ENCODE measurements at places on chromosomes 11 and 22.

- no peak for DNase-seq
Observed at GRCh38 chr22:48530666-48531065, 1297.0 kb downstream of the BRD1 start.

DNA sequence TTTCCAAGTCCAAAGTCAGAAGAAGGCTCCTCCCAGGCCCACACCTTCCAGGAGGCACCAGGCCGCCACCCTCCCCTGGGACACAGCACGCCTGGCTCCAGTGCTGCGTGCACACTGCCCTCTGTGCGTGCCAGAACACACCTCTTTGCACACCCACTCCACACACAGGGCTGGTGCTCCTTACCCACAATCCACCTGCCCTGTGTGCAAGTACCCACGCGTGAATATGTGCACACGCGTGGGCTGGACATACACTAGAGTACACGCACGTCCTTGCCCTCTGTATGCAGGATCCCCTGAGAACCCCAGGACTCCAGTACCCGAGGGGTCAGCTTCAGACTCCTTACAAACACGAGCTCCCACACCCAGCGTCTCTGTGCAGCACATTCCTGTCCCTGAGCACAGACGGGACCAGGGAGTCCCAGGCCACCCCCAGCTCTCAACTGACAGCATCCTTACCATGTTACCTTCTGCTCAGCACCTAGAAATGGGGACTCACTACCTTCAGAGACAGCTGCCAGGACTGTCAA, 2.8 kb downstream of the DUSP8 start:
- DNase-seq: no peak

DNA sequence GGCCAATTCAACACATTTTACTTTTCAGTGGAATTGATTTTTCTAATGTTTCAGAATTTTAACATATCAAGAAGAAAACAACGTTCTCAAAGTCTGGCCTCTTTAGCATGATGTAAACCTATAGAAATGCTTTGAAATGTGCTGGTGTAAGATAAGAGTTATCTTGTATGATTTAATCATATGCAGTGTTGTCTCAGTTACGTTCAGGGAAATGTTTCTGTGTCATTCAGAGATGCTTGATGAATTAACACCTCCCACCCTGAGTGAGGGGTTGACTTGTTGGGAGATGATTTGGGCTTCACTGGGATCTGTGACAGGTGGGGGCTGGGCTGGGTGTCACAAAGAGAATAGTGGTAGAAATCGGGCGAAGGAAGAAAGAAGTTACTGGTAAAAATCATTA, 15.7 kb upstream of the MYO18B start:
- no peak for DNase-seq

DNA sequence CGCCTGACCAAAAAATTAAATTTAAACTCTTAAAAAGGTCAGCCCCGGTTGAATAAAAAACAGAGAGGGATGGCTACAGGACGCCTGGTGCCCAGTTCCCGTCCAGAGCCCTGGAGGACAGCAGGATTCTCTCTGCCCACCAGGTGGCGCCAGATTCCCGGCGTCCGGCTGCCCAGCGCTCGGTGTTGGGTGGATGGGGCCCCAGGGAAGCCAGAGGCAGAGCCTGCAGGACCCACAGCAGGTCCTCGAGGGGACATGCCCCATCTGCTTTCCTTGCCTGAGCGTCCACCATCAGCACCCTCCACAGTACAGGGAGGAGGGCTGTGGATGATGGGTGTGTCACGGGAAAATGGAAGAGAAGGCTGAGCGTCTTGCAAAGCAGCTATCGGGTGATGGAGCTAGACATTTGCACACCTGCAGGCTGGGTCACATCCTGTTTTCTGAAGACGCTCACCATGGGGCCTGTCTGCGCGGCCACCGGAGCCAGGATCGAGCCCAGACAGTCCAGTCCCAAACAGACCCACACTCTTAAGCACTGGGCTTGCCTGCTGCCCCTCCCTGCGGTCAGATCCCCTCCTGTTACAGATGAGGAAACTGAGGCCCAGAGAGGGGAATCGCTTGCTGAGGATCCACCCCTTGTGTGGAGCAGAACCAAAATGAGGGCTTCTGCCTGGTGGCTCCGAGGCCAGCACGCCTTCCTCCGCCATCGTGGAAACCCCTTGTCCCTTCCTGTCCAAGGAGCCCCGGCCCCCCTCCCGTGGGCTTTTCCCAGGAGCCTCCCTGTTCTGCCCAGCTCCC, 18.5 kb upstream of the CBX7 start:
- DNase-seq: peak; percentile 82

DNA sequence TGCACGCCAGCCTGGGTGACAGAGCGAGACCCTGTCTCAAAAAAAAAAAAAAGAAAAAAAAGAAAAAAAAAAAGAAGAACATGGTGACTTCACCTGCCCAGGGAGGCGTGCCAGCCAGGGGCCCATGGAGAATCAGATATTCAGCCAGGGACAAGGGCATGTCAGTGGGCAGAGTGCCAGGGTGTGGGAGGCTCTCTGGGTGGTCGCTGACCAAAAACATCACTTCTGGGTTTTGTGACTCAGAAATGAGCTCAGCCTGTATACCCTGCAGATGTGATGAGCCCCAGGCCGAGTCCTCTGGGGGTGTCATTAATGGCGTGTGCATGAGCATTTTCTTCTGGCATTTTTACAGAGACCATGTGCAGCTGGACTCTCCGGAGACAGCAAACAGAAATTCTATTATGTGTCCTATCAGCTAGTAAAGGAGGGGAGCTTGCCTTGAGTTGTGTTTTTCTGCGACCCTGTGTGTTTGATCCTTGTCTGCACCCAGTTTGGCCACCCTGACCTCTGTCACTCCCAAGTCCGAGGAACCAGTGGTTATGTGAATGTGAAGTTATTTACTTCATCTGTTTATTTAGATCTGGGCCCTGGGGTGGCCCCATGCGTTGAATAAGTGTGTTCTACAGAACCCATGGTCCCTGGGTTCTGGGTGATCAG, 53.6 kb downstream of the BCR start:
- DNase-seq: no peak

DNA sequence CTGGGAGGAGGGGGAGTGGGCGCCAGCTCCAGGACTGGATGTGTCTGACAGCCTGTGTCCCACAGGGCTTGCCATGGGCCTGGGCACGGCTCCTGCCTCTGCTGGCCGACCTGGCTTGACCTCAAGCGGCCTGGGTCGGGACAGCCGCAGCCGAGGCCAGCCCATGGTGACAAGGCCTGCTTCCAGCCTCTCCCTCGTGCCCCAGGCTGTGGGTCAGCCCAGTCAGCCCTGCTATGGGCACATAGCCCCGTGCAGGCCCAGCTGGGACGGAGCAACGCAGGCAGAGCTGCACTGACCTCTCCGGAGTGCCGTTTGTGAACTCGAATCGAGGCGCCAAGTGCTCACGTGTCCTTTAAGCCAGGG, 17.9 kb downstream of the OSBPL5 start:
- no peak for DNase-seq

- peak; percentile 67 for DNase-seq
Observed at GRCh38 chr22:43828998-43829782, 17.1 kb upstream of the EFCAB6 start.

DNA sequence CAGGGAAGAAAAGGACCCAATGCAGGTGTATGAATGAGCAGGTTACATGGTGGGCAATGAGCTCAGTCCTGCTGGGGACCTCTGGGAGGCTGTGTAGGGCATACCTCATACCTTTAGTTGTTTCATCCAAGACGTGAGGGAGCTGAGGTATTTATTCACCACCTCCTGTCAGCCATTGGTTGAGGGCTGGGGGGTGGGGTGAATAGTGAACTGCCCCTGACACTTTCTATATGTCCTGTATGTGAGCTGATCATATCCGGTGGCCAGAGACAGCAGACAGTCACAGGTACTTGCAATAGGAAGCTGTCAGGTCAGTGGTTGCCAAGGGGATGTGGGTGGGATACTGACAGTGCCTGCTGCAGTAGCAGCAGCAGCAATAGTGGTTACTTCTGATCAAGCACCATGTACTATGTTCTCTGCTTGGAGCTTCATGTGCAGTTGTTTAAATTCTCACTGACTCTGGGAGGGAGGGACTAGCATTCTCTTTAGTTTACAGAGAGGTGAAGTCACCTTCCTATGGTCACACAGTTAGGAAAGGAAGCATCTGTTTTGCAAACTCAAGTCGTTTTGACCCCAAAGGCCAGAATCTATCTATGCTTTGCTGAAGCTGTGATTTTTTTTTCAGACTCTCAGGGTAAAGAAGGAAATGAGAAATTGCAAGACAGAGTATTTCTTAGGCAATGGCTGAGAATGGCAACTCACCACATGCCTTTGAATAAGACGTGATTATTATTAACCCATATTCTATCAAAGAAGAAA, 54.0 kb downstream of the MIAT start:
- DNase-seq: no peak

GRCh38 chr11:10906521-10906920, 48.7 kb upstream of the ZBED5 start:
- DNase-seq: no peak

DNA sequence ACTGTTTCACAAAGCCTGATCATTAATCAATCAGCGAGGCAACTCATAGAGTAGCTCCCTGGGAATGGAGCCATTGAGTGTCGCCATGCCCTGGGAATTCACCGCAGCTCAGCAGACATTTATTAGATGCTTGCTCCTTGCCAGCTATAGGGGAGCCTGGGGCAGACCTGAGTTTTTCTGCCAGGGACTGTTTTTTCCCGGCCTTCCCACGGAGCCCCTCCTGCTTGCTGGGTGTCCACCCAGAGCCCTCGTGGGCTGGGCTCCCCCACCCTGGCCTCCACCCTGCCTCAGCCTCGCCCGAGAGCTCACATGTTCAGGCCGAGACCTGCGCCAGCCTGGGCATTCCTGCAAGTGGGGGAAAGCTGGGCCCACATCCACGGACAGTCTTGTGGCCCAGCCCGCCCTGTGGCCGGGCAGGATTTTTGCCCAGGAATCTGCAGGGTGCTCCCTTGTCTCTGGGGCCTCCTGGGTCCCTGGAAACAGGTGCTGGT, 64.9 kb downstream of the SMIM38 start:
- no peak for DNase-seq

- no peak for DNase-seq
Observed at GRCh38 chr11:118401880-118402590, 629 bp downstream of the ATP5MG start.

- no peak for DNase-seq
Observed at GRCh38 chr11:36617543-36618362, 19.7 kb upstream of the RAG2 start.

DNA sequence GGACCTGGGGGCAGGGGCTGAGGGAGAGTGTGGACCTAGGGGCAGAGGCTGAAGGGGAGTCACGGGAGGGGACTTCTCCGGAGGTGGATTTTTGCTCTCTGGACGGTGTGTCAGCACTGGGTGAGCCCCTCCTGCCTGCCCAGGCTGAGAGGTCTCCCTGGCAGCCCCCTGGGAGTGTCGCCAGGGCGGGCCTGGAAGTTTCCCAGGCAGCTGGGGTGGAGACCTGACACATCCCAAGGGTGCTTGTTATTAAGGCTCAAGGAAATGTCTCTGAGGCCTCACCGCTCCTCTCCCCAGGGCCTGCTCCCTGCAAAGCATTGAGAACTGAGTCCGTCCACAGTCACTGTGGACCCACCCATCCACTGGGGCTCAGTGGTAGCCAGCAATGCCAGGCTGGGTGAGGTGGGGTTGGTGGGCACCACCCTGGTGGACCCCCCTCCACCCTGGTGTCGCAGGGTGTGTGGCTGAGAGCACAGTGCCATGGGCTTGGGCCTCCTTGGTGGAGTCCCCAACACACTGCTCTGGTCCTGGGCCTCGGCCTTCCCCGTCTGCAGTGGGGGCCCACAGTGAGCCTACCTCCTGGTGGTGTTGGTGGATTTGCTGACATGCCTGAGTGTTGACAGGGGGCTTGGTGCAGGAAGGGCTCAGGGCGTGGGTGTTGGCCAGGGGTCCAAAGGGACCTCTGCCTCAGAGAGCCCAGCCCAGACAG, 2.5 kb downstream of the CD81 start:
- DNase-seq: no peak

DNA sequence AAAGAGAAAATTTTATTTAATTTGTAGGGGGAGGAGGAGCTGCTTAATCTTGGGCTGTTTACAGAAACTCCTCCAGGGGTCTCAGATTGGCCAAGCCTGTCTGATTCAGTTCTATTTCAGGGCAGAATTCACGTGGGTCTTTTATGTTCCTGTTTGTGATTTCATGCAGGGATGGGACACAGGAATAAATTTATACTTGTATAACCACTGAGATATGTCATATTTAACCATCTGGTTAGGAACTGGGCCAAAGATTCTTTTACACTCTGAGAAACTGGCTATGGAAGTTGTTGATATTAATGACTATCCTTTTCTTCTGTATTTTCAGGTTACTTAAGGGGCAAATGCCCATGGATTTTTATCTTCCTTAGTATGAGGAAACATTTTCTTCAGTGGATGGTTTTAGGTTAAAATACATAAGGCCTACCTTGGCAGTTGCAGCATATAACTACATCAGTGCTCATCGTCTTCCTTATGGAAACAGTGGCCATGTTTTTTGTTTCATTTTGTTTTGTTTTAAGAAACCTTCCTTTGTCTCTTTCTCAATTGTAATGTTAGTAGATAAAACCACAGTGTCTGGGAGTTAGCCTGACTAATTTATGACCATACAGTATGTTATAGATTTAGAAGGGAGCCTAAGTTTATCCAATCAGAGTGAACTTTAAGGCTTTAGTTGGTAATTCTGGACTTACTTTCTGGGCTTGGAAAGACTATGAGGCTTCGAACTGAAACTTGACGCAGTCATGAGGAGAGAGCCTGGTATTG, 132.4 kb upstream of the ANO3 start:
- DNase-seq: peak; percentile 74

DNA sequence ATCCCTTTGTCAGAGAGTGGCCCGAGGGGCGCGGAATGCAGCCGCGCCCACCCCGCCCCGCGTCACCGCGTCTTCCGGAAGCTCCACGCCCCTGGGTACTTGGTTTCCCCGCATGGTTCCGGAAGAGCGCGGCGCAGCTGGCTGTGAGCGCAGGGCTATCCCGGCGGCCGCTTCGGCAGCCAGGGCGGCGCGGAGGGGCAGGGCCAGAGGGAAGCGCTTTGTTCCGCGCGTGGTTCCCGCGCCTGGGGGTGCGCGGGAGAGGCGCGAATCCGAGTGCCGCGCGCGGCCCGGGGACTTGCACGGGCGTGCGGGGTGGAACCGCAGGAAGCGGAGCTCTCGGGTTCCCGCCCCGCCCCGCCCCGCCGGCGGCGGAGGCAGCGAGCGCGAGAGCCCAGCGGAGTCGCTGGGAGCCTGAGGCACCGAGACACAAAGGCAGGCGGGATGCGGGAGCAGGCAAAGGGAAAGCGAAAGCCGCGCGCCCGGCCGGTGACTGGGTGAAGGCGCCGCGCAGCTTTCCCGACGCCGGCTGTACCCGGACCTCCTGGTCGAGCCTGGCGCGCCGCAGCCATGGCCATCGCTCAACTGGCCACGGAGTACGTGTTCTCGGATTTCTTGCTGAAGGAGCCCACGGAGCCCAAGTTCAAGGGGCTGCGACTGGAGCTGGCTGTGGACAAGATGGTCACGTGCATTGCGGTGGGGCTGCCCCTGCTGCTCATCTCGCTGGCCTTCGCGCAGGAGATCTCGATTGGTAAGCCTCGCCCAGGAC, at the start of gene PANX1:
TSS of gene PANX1 (plus strand) at position 96 of the 766 bp plus-strand sequence. CDS start at position 568, 472 bp downstream.
- peak; percentile 62 for DNase-seq

- no peak for DNase-seq
Observed at GRCh38 chr22:38109371-38110001, 998 bp downstream of the BAIAP2L2 start.

- DNase-seq: peak; percentile 86
Observed at GRCh38 chr11:44711113-44711786, 15.5 kb upstream of the TSPAN18 start.

GRCh38 chr11:2311353-2312133, 9.7 kb downstream of the TSPAN32 start:
- no peak for DNase-seq

All from G401 (cell line).